ENCODE measurements at places on chromosomes 3 and 15. TPM values are rescaled to one million over a fixed set of nuclear protein-coding genes. Genes with fewer than 3 reads are reported as not detected.

Gene GOLGA8T
- total RNA-seq: not detected

Gene ADPRH
- total RNA-seq: not detected

Gene VPS13C
- total RNA-seq: 17.2 TPM

Gene CLDN16
- total RNA-seq: 0.15 TPM

Gene SCN11A
- total RNA-seq: not detected

Gene NECTIN3
- total RNA-seq: 68.3 TPM

Gene HRH1
- total RNA-seq: 1.9 TPM

Gene ISLR
- 0.06 TPM for total RNA-seq

Gene LEKR1
- total RNA-seq: 11.5 TPM

Gene ITIH1
- not detected for total RNA-seq

Gene RPP25
- total RNA-seq: not detected

Gene LINS1
- 14.4 TPM for total RNA-seq

Gene GOLGA8N
- 0.45 TPM for total RNA-seq

Gene KIF23
- total RNA-seq: 67.5 TPM

Gene LRTM1
- total RNA-seq: not detected

Gene DUOXA2
- not detected for total RNA-seq

Gene ROPN1
- total RNA-seq: not detected

Gene SEMA7A
- 0.53 TPM for total RNA-seq

Gene ALS2CL
- total RNA-seq: 0.39 TPM

Gene AGTR1
- 0.53 TPM for total RNA-seq

Gene UROC1
- total RNA-seq: not detected

Gene SI
- not detected for total RNA-seq

Gene RRP9
- 25.7 TPM for total RNA-seq

Gene ARL6IP5
- 66.8 TPM for total RNA-seq

Gene NR1D2
- total RNA-seq: 20.2 TPM

Gene CACNA2D2
- total RNA-seq: not detected

Gene IGSF11
- 0.18 TPM for total RNA-seq

Gene PPARG
- total RNA-seq: 34.7 TPM

Gene GRM2
- total RNA-seq: not detected

Gene STXBP5L
- 9.8 TPM for total RNA-seq

Gene MRPS25
- total RNA-seq: 22.2 TPM

Gene ADGRG7
- total RNA-seq: not detected

Gene CCDC39
- total RNA-seq: not detected

Gene CPNE4
- 0.12 TPM for total RNA-seq

Gene GP9
- total RNA-seq: not detected

Gene PFN2
- total RNA-seq: 336 TPM

Gene GATA2
- total RNA-seq: 4.0 TPM

Gene FOXL2
- 0.06 TPM for total RNA-seq

Gene ARHGAP11A
- total RNA-seq: 31.3 TPM

Gene TNFSF10
- 9.5 TPM for total RNA-seq

Gene DYNC1LI1
- total RNA-seq: 36.3 TPM

Gene CNTN4
- total RNA-seq: 3.3 TPM

Gene PLA1A
- total RNA-seq: 0.18 TPM

Gene NR1I2
- not detected for total RNA-seq

Gene STT3B
- 102 TPM for total RNA-seq

Gene TAMM41
- 17.2 TPM for total RNA-seq

Gene CATSPER2
- not detected for total RNA-seq

Gene C15orf62
- total RNA-seq: 0.45 TPM

Gene PLA2G4D
- total RNA-seq: not detected

Gene TNFAIP8L3
- total RNA-seq: 0.33 TPM

Gene SERINC4
- not detected for total RNA-seq

Gene GPR62
- total RNA-seq: not detected

Gene A4GNT
- total RNA-seq: not detected

Gene TRIM42
- not detected for total RNA-seq

Gene TJP1
- 27.3 TPM for total RNA-seq

Gene PPP1R14D
- total RNA-seq: not detected

Gene SEC22A
- total RNA-seq: 66.6 TPM

Gene GOLGA6D
- not detected for total RNA-seq

Gene COL6A6
- not detected for total RNA-seq

Measured in H4 (cell line).